ENCODE measurements at places on chromosomes 5 and 9.

- no peak for DNase-seq
Measured at GRCh38 chr9:7117676-7118561, 360.1 kb downstream of the KDM4C start.

GRCh38 chr5:17898766-17899165 lies 264.5 kb downstream of the TAF11L14 start:
- no peak for DNase-seq

GRCh38 chr5:6338871-6339270 lies 39.5 kb downstream of the MED10 start:
- DNase-seq, result no peak

DNA sequence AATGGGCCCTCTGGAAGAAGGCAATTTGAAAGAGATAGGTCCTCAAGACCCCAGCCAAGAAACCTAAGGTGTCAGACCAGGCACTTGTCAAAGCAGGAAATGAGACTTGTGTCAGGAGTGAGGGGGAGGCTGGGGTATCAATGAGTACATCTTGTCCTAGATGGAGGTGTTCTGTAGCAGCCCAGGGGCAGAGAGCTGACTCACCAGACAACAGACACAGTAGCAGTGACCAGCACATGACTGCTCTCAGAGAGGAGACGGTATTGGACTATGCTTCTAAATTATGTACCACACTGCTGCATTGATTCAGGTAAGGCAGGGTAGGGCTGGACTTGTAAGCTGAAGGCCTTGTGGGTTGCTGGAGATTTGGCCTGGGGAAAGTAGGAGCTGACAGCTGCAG lies 551.2 kb upstream of the KLF4 start:
- no peak for DNase-seq

DNA sequence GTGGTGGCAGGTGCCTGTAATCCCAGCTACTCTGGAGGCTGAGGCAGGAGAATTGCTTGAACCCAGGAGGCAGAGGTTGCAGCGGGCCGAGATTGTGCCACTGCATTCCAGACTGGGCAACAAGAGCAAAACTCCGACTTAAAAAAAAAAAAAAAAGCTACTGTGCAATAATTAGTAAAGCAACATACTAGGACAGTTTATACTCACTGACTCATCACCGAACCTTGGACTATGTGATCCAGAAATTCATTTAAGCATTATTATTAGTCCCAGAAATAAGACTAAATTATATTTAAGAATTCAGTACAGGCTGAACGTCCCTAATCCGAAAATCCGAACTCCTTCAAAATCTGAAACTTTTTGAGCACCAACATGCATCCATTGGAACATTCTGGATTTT lies 37.8 kb downstream of the GOLPH3 start:
- no peak for DNase-seq

GRCh38 chr5:71778678-71779276 lies 59.7 kb downstream of the CARTPT start:
- DNase-seq, result no peak

Measured in stimulated activated CD8-positive, alpha-beta memory T cell treated with anti-CD3 and anti-CD28 coated beads, Interleukin-4, amount 100 ng/mL, for 1 hour (primary cell).